Fibroblast of pulmonary artery (primary cell): ENCODE measurements at places on chromosomes 1 and 21.

GRCh38 chr1:107894605-107895004 is 70.4 kb downstream of the VAV3 start:
- no peak for DNase-seq

GRCh38 chr1:99621340-99621901 is 24.5 kb upstream of the PALMD start:
- no peak for DNase-seq

GRCh38 chr21:17821121-17821520 is 2.0 kb upstream of the C21orf91 start:
- no peak for DNase-seq

DNA sequence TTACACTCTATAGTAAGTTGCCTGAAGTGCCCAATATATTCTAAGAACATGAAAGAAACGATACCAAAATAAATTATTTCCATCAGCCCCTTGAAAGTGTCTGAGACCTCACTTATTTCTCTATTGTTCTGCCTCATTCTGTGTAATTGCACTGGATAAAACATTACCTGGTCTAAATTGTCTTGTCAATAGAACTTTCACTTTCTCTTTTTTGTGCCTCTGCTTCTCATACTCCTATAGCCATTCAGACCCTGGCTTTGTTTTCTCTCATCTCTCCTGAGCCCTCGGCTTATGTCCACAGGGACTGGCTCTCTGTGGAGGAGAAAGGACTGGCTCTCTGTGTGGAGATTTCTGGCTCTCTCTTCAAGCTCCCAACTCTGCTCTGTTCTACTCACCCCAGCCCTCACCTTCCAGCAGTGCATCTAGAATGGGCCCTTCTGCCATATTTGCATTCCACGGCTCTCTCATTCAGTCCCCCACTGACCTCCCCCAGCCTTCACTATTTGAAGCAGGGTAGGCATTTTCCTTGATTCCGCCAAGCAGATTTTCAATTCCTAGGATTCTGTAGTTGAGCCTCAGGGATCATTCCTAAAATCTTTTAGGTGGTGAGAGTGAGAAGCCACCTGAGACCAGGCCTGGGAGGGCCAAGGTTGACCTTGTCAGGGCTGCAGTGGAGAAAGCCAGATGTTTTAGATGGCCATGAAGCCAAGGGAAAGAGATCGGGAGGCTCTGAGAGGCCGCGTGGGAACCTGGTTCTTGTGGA is 15.9 kb upstream of the GALNT2 start:
- no peak for DNase-seq

DNA sequence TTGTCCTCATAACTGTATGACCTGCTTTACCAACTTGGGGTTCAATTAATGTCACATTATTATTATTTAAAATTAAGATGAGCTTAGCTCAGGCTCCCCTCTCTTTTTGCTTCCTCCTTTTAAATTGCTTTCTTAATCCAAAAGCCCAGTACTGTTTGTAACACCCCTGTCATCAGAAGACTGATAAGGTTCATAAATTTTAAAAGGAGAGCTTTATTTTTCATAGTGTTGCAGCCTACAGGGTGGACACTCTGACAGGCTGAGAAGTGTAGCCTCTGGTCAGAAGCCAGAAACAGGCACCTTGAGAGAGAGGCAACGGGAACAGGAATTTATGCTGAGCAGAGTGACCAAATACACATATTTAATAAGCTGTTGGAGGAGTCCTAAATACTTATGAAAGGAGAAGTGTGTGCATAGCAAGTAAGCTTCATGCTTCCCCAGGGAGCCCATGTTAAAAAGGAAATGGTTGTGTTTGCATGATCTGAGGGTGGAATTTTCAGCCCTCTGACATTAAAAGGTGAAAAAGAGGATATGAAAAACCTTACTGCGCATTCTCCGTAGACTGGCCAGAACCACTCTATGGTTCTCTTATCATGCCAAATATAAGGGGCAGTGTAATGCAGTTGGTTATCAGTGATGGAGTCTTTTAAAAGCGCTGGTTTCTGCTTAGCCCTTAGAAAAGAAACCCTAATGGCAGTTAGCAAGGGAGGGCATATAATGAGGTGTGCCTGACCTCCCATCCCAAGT is 30.5 kb upstream of the FGGY start:
- no peak for DNase-seq
